Calu3 (cell line): ENCODE measurements at places on chromosomes 11 and 22. TPM values are rescaled to one million over a fixed set of nuclear protein-coding genes. Genes with fewer than 3 reads are reported as not detected.

Gene TRIM51
- not detected in 2 replicates for total RNA-seq

Gene CTNND1
- total RNA-seq = 318 and 323 TPM in 2 replicates

Gene AQP11
- total RNA-seq = 1.2 and 1.4 TPM in 2 replicates

Gene RAG2
- total RNA-seq = not detected in 2 replicates

Gene NLRP6
- total RNA-seq = not detected in 2 replicates

Gene CNIH2
- 2.9 and 3.5 TPM in 2 replicates for total RNA-seq

Gene HTR3B
- not detected in 2 replicates for total RNA-seq

Gene BACE1
- 9.6 and 10.7 TPM in 2 replicates for total RNA-seq

Gene SCN4B
- total RNA-seq = not detected in 2 replicates

Gene ST14
- total RNA-seq = 153 and 174 TPM in 2 replicates

Gene AGBL2
- total RNA-seq = 3.2 and 6.1 TPM in 2 replicates

Gene TCN2
- total RNA-seq = 11.0 and 25.9 TPM in 2 replicates

Gene HBD
- total RNA-seq = not detected in 2 replicates

Gene CELSR1
- 40.8 and 45.5 TPM in 2 replicates for total RNA-seq

Gene MRGPRE
- total RNA-seq = not detected in 2 replicates

Gene IFITM10
- total RNA-seq = 3.3 and 8.1 TPM in 2 replicates

Gene TMA7B
- total RNA-seq = not detected in 2 replicates

Gene SLC43A3
- total RNA-seq = 91.8 and 127 TPM in 2 replicates

Gene WT1
- 0.24 TPM in 1 of 2 replicates, not detected in the other for total RNA-seq

Gene POU2AF3
- total RNA-seq = 3.4 and 3.8 TPM in 2 replicates

Gene SLC25A45
- 2.9 and 4.0 TPM in 2 replicates for total RNA-seq

Gene APLNR
- not detected in 2 replicates for total RNA-seq

Gene HEPN1
- not detected in 2 replicates for total RNA-seq

Gene SYTL2
- 10.6 and 19.1 TPM in 2 replicates for total RNA-seq

Gene C11orf91
- 5.8 and 7.6 TPM in 2 replicates for total RNA-seq

Gene ENTHD1
- not detected in 2 replicates for total RNA-seq

Gene OR5AS1
- not detected in 2 replicates for total RNA-seq

Gene KCNJ11
- 2.4 and 2.9 TPM in 2 replicates for total RNA-seq

Gene NOX4
- total RNA-seq = not detected in 2 replicates

Gene VSIG2
- not detected in 2 replicates for total RNA-seq

Gene VSIG10L2
- not detected in 2 replicates for total RNA-seq

Gene OR51B4
- total RNA-seq = not detected in 2 replicates

Gene MYO7A
- 3.7 and 5.2 TPM in 2 replicates for total RNA-seq

Gene RFPL3
- not detected in 2 replicates for total RNA-seq

Gene OR4C46
- total RNA-seq = not detected in 2 replicates
